Amygdala (tissue), 56 donors: ENCODE measurements at places on chromosomes 1 and 21.

GRCh38 chr1:54024358-54024757 lies 6.4 kb upstream of the LDLRAD1 start:
- DNase-seq: no peak

- DNase-seq: no peak
Observed at GRCh38 chr1:91777630-91778300, 108.2 kb downstream of the TGFBR3 start.

DNA sequence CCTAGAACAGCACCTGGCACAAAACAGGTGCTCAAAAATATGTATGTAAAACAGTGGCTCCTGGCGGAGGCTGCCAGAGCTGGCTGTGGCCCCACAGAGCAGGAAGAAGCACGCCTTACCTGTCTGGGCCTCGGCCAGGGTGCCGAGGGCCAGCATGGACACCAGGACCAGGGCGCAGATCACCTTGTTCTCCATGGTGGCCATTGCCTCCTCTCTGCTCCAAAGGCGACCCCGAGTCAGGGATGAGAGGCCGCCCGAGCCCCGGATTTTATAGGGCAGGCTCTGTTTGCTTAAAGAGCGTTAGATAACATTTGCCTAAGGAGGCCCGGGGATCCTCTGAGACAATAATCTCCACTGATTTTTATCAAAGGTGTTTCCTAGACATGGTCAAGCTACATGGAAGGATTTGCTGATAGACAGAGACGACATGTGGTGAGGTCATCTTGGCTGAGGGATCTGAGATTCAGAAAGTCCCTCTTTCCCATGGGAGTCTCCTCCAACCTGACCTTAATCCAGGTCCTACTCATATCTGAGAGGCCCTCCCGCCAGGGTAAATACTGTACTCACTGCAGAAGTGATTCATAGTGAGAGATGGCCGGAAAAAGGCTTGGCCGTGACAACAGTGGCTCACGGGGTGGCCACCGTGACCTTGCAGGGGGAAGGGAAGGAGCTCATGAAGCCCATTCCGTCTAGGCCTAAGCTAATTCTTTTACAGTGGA lies at the start of gene TFF1:
TFF1 (minus strand) TSS at position 244 of the 719 bp plus-strand sequence; CDS start at position 204, 40 bp downstream.
- no peak for DNase-seq

GRCh38 chr1:231162297-231162969 lies 575 bp downstream of the TRIM67 start:
- DNase-seq: no peak

GRCh38 chr21:31557421-31558188 lies 101.9 kb upstream of the SOD1 start:
- no peak for DNase-seq

DNA sequence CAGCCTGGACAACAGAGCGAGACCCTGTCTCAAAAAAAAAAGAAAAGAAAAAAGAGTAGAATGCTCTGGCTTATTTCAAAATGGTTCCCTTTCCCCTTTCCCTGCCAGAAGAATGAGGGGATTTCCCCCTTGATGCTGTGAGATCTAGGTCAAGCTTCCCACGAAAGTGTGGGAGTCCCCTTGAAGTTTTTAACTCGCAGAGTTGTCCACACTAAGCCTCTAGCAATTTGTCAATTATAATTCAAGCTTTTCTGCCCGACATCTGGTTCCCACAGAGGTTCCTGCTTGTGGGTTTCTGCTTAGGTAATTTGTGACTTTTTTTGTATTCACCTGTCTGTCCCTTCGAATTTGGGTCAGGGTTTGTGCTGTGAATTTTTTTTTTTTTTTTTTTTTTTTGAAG lies 62.8 kb downstream of the ZFYVE9 start:
- DNase-seq: no peak

DNA sequence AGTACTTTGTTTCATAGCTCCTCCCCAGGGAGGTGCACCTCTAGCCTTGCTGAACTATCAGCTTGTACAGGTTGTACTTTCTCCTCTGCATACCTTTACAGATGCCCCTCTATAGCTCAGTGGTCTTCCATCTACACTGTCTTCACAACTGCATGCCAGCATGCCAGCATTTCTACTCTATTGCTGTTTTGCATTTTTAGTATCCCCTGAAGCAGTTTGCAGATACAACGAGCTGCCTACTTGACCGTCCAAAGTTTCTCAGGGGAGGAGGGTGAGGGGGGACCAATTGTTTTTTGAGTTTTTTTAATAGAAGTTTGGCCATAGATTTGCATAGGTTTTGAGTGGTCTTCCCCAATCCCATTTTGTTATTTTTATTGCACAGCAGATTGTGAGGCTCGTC lies 27.6 kb upstream of the CTH start:
- no peak for DNase-seq

GRCh38 chr21:33950431-33951079 lies 35.0 kb upstream of the ATP5PO start:
- DNase-seq: no peak

DNA sequence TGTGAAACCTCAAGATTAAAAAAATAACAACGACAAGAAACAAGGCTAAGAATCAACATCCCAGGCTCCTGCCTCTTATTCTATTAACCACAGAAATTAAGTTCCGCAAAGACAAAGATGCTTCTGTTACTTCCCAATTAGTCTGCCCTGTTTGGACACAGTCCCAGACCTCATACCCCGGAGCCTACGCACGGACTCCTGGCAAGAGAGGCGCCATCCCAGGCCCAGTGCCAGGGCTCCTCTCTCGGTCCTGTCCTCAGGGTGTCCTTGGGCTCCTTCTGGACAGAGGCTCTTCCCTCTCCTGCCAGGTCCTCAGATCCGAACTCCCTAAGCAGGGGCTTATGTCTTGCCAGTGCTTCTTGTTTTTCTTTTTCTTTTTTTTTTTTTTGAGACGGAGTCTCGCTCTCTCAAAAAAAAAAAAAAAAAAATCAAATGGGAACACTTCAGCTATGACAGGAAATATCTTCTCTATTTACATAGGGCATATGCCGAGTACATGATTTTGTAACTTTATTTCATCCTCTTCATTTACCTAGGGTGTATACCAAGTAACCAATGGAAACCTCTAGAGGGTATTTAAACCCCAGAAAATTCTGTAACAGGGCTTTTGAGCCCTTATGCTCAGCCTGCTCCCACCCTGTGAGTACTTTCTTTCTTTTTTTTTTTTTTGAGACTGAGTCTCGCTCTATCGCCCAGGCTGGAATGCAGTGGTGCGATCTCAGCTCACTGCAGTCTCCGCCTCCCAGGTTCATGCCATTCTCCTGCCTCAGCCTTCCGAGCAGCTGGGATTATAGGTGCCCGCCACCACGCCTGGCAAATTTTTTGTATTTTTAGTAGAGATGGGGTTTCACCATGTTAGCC lies 11.7 kb upstream of the ENO1 start:
- DNase-seq: peak; percentile 82

- DNase-seq: no peak
Observed at GRCh38 chr1:26900815-26901511, 696 bp upstream of the GPATCH3 start.

DNA sequence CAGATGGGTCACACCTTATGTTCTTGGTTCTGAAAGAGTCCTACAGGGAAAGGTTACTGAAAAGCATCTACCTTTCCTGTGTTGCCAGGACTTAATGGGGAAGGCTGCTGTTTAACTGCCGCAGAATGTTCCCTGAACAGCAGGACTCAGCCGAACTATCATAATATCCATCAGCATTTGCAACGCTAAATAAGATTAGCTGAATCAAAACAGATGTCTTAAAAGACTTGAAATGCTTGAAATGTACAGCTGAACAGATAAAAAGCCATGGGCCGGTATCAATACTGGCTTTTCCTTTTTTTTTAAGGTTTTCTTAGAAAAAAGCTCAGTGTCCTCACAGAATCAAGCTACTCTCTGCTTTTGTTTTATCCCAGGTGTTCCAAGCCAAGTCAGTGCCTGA lies 19.7 kb upstream of the ATP13A2 start:
- no peak for DNase-seq

- DNase-seq: no peak
Observed at GRCh38 chr1:222390181-222390580, 157.7 kb downstream of the HHIPL2 start.

GRCh38 chr1:30893776-30894507 lies 14.6 kb downstream of the SDC3 start:
- no peak for DNase-seq
